ENCODE measurements at places on chromosomes 12 and 14.

GRCh38 chr12:21825886-21826617 is 51.5 kb upstream of the KCNJ8 start:
- DNase-seq = no peak

GRCh38 chr12:91529829-91530228 is 347.2 kb upstream of the DCN start:
- DNase-seq = no peak

DNA sequence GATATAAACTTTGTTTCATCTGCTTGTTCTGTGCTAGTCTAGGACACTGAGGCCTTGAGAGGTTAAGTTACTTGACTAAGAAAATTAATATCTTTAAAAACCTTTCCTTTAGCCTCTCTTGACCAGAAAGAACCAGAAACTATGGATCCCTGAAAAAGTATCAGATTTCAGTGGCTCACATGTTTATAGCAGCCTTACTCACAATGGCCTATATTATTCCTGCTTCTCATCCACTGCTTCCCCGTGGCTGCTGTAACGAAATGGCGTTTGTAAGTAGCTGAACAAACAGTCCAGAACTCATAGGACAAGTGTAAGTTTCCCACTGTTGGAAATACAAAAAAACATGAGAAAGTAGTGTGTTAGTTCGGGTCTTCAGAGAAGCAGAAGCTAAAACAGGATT is 3.2 kb upstream of the PYGL start:
- no peak for DNase-seq

DNA sequence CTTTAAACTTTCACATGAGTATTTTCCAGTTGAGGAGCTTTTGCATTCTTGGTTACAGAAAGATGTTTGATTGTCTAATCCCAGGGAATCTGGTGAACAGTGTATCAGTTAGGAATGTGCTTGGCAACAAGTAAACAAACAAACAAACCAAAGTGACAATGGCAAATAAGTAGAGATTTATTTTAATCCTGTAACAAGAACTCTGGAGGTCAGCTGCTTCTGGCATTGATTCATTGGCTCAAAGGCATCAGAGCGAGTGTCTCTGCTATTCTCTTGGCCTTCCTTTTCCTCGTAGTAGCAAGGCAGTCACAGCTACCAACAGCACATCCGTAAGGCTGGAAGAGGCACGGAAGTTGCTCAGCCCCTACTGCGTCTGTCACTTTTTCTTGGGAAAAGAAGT is 37.2 kb downstream of the CRADD start:
- DNase-seq = no peak

GRCh38 chr12:101592921-101593320 is 1.9 kb upstream of the MYBPC1 start:
- DNase-seq = no peak

DNA sequence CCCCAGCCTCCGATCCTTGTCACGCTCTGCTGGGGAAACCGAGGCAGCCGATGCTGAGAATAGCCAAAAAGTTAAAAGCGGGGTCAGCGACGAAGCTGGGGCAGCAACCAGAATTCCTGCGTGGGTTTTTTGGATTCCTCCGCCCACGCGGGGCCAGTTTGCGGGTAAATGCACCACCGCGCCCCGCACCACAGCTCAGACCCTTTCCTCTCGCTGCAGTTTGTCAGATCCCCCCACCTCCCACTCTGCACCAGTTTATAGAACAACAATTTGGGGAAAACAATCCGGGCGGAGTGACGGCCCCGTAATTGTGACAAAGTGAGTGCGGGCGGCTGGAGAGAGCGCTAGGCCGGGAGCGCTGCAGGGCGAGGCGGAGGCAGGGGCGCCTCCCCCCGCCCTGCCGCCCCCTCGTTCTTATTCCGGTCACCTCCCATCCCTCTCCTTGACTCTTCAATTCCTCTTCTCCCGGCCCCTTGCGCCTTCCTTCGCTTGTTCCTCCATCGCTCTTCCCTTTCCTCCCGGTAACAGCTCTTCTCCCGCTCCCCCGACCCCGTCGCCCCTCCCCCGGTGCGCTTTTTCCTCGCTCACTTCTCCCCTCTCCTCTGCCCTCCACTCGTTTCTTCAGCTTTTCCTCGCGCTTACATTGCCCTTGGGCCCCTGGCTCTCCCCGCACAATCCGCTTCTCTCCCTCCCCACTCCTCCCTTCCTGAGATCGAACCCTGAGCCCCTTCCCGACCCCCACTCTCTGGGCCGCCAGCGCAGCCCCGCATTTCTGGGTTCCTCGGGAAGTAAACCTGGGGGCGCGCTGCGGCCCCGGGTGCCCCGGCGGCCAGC is 646 bp upstream of the DNAJC22 start:
- DNase-seq = no peak

GRCh38 chr12:118424884-118425283 is 48.5 kb downstream of the SUDS3 start:
- no peak for DNase-seq

GRCh38 chr12:99259040-99259934 is 388.3 kb upstream of the GARIN6 start:
- no peak for DNase-seq

- DNase-seq = no peak
Observed at GRCh38 chr12:25264114-25264513, 13.4 kb upstream of the KRAS start.

- no peak for DNase-seq
Observed at GRCh38 chr14:93266127-93266526, 59.1 kb downstream of the UBR7 start.

- DNase-seq = no peak
Observed at GRCh38 chr12:40622246-40622838, 69.9 kb upstream of the CNTN1 start.

GRCh38 chr14:72738161-72738611 is 155.7 kb downstream of the DPF3 start:
- no peak for DNase-seq

GRCh38 chr12:109878749-109879148 is 1.6 kb downstream of the GLTP start:
- no peak for DNase-seq

DNA sequence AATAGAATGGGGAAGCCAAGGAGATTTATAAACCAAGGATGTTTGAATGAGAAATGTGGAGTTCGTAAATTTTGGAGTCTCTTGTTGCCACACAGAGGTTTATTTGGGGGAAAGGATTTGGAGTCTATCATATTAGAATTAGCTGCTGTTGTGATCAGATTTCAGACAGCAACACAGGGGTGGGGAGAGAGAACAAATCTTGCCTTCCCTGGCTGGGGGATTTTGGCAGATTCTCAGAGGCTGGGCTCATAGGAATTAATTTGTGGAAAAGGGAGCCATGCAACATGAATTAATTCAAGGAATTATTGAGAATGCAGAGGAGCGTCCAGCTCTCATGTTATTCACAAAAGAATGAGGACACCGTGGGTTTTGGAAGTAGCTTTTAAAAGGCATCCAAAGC is 73.9 kb upstream of the PRMT8 start:
- DNase-seq = no peak

DNA sequence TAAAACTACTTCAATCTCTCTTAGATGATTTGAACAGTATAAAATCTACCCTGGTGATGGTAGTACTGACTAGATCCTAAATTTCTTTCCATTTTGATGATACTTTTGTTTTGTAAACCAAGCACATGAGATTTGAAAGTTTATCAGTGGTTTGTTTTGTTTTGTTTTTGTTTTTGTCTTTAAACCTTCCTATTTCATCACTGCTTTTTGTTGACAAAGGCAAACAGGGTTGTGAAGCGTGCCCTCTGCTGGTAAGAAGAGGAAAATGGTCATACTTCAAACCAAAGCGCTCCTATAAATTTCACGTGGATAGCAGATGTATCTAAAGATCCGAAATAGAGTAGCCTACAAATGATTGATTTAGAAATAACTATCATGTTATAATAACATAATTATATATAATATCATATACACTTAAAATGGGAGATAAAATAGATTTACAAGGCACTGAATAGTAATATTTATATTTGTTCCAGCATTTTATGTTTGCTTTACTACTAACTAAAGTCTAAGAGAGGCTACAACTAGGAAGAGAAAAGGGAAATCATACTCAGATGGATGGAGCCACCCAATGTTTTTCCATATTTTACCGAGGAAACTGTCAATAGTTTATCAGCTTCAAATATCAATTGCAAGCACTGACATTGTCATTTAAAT is 254.0 kb upstream of the USP15 start:
- DNase-seq = no peak

GRCh38 chr12:124913474-124914391 is 717 bp downstream of the UBC start:
- no peak for DNase-seq

GRCh38 chr14:72774894-72775620 is 118.8 kb downstream of the DPF3 start:
- no peak for DNase-seq

- DNase-seq = no peak
Observed at GRCh38 chr14:103136388-103137271, 13.4 kb downstream of the TNFAIP2 start.

DNA sequence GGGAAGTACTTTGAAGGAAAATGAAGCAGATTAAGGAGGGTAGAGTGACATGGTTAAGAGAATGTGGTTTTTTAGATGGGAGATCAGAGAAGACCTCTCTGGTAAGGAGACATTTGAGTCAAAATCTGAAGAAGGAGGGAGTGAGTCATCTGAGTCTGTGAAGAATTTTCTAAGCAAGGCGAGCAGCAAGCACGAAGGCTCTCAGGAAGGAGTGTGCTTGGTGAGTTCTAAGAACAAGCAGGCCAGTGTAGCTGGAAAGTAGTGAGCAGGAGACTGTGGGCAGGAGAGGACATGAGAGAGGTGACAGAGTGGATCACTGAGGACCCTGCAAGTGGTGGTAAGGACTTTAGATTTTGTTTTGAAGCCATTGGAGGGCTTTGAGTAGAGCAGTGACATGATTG is 76.3 kb upstream of the FUT8 start:
- no peak for DNase-seq

DNA sequence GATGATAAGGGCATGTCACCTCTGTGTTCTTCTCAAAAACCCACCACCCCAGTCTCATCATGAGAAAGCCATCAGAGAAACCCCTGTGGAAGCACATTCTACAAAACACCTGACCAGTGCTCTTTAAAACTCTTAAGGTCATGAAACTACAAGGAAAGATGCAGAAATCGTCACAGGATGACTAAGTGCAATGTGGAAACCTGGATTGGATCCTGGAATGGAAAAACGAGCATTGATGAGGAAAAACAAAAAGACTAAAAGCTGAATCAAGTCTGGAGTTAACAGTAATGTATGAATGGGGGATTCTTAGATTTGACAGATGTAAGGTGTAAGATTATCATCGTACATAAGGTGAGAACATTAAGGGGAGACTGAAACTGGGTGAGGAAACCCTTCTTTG is 211.0 kb downstream of the TBX5 start:
- no peak for DNase-seq

GRCh38 chr12:95730457-95730856 is 60.1 kb downstream of the NTN4 start:
- no peak for DNase-seq

DNA sequence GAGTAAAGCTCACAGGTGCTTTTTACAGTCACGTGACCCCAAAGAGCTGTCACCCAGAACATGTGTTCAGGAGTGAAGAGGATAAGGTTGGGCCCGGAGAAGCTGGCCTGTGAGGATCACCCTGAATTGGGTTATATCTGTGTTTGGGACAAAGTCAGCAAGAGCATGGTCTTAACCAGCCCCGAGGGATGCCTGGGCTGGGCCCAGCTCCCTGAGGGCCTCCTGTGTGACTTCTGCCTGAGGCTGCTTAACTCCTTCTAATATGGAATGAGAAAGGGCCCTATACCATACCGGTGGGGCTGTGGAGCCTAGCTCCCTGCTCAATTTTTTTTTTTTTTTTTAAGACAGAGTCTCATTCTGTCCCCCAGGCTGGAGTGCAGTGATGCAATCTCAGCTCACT is 2.5 kb downstream of the CDCA4 start:
- no peak for DNase-seq

DNA sequence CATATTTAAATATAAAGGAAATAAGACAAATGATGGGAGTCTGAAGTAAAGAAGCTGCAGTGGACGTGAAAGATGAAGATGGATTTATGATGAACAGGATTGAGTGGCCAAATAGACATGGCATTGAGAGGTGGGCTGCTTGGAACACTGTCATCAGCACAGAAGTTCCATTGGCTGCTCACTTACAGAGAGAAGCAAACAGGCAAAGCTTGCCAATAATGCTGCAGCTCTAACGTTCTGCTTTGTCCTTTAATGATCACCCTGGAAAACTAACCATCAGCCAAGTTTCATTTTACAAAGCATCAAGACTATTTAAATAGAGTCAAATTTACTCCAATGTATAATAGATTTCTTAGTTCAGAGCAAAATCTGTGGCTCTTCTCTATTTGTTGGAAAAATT is 721.4 kb downstream of the TMTC2 start:
- DNase-seq = no peak

DNA sequence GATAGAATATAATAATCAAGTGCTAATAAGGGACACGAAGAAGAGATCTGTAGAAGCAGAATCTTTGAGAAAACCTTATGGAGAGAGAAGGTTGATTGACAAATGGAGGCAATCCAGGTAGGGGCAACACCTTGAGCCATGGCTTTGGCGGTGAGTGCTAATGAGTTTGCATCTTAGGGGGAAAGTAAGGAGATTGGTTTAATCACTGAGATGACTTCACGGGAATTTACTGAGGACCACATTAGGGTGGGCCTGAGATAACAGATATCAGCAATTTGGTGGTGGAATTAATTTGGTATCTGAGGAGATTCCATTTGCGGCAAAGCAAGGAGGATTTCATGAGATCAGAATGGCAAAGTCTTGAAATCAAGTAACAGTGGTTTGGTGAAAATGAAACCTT is 1.8 kb upstream of the LARP4 start:
- DNase-seq = no peak

DNA sequence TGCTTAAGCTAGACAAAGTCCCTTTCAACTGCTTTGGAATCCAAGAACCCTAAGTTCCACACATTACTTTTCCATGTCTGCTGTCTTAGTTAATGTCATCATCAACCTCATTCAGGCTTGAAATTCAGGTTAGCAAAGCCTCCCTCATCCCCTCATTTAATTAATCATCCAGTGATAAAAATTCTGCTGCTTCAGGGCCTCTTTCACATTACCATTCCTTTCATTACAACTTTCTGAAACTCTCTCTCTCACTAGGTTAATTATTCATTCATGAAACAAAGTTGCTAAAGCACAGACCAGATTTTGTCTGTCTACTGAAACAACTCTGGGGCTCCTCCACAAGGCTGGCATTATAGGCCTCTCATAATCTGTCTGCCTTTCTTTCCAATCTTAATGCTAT is 9.4 kb upstream of the VTI1B start:
- DNase-seq = no peak

All from activated CD4-positive, CD25-positive, alpha-beta regulatory T cell (primary cell).